ENCODE measurements at places on chromosomes 5 and 9. TPM values are rescaled to one million over a fixed set of nuclear protein-coding genes. Genes with fewer than 3 reads are reported as not detected.

The ADRB2 gene
- total RNA-seq, result 0.16 TPM

The MPDZ gene
- total RNA-seq, result 41.0 TPM

The GABRA1 gene
- total RNA-seq, result not detected

The LCN10 gene
- total RNA-seq, result not detected

The CMBL gene
- total RNA-seq, result 12.3 TPM

The ADAMTS12 gene
- 13.0 TPM for total RNA-seq

The ACOT12 gene
- total RNA-seq, result not detected

The ADAMTS13 gene
- total RNA-seq, result 2.1 TPM

The RPL37 gene
- total RNA-seq, result 164 TPM

The MRRF gene
- total RNA-seq, result 40.0 TPM

The FAM153A gene
- not detected for total RNA-seq

The SPATA6L gene
- total RNA-seq, result 1.2 TPM

The FOXD4L3 gene
- total RNA-seq, result not detected

The OR1L1 gene
- total RNA-seq, result not detected

The ADAMTS6 gene
- 64.9 TPM for total RNA-seq

The CTNNAL1 gene
- total RNA-seq, result 106 TPM

The UBTD2 gene
- 21.5 TPM for total RNA-seq

The MARCOL gene
- not detected for total RNA-seq

The SLC34A3 gene
- total RNA-seq, result not detected

The GNA14 gene
- total RNA-seq, result 6.1 TPM

The TMC1 gene
- total RNA-seq, result 0.36 TPM
